ENCODE measurements at places on chromosomes 1 and 21.

DNA sequence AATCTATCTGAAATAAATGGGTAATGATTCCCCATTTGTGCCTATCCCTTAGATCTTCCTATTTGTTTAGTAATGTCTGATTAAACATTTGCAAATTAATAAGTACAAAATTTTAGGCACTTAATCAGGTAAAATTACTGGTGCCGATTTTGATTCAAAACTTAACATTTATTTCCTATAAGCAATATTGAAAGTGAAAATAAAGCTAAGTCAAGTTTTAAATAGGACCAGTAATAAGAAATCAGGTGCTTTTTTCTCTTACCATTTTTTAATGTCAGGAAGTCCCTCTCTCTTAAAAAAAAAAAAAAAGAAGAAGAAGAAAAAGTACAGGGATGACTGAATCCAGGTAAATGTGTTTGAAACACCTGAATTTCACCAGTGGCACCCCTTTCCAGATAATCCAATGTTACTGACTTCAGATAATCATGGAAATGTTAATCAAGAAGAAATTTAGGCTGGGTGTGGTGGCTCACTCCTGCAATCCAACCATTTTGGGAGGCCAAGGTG is 836 bp upstream of the GBP4 start:
- DNase-seq: no peak

DNA sequence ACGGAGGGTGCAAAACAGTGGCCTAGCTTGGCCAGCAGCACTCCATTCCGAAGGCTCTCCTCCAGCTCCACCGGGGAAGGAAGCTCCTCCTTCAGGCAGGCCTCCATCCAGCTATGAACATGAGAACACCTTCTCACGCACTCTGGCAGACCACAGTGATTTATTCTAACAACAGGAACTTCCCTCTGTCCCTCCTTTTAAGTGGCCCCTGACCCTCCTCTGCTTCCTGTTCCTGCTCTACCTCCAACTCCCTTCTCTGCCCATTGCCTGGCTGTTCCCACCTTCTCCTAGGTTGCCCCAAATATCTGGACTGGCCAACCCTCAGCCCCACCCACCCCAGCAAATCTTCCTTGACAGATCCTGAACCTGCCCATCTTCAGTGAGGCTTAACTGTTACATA is 5.9 kb downstream of the IQGAP3 start:
- DNase-seq: no peak

DNA sequence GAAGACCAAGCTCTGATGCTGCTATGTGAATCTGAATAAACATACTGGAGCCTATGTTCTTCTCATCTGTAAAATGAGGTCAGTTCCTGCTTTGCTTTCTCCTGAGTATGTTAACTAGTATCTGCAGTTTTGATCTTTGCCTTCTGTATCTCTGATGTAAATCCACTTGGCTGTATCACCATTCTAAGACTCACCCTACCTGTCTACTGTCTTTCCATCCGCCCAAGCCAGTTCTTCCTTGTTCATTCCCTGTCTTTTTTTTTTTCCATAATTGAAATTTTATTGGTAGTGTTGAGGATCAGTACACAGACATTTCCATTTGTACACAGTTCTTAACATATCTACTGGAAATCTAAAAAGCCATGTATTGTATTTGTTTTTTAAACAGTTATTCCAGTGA is 31.3 kb downstream of the MAST2 start:
- no peak for DNase-seq

- no peak for DNase-seq
Measured at GRCh38 chr21:16777041-16777720, 735.7 kb upstream of the CXADR start.

DNA sequence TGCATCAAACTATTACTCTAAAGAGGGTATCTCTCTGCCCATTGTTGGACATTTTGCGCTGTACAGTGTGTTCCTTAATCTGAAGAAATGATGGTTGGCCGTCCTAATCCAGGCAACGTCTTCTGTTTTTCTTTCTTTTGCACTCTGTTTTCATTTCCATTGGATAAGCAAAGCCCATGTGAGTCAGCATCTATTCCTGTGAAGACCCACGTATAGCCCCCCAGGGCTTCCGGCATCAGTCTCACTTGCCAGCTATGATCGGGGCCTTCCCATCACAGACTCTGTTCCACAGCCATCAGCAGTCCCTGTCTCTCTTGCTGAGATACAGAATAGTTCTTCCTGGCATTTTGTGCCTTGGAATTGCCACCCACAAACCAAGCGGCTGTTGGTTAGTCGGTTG is 29.2 kb upstream of the BRDT start:
- no peak for DNase-seq

GRCh38 chr21:46393451-46393940 is 65.2 kb upstream of the DIP2A start:
- DNase-seq: no peak

GRCh38 chr1:151984313-151984956 is 9.2 kb downstream of the S100A10 start:
- DNase-seq: no peak

GRCh38 chr21:32215306-32215685 is 63.6 kb downstream of the MIS18A start:
- no peak for DNase-seq

DNA sequence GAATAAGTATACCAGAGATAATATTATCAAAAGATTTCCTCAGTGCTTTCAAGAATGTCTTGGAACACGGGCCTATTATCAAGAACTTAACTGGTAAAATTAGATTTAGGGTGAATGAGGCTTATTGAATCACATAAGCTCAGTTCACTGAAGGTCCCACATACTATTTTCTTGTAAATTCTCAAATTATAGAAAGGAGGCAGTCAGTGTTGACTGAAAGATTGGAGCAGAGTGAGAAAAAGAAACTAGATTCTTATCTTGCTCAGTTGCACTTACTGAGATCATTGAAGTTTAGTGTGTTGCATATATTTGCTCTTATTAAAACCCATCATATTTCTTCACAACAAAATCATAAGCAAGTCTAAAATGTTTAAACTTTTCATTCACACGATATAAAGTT is 3.9 kb upstream of the RGS1 start:
- DNase-seq: no peak

- no peak for DNase-seq
Measured at GRCh38 chr1:39173119-39173994, 31.1 kb upstream of the MACF1 start.

GRCh38 chr1:236699366-236699765 is 13.1 kb downstream of the ACTN2 start:
- DNase-seq: no peak

DNA sequence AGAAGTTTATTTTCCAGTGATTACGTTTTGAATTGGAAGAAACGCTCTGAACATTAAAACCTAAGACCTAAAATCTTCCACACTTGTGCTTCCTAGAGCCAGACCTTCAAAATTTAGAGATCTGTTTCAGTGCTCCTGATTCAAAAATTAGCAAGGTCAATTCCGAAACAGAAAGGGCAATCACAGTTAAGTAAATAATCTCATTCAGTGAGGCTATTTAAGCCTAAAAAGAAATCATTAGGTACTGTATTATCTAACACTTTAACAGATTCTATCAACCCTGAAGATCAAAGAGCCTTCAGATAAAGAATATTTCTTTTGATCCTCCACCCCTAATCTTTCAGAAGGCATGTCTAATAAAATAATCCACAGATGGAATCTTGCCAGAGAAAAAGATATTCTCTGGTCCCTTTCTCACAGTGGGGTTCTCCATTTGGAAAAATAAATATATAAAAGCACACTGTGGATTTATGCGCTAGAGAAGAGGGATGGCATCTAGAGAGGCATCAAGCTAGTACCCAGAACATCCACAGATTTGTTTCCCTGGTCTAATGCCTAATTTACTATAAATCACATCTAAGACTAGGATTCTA is 54.4 kb downstream of the ZZZ3 start:
- no peak for DNase-seq

GRCh38 chr1:226609836-226610455 is 61.4 kb downstream of the STUM start:
- no peak for DNase-seq

DNA sequence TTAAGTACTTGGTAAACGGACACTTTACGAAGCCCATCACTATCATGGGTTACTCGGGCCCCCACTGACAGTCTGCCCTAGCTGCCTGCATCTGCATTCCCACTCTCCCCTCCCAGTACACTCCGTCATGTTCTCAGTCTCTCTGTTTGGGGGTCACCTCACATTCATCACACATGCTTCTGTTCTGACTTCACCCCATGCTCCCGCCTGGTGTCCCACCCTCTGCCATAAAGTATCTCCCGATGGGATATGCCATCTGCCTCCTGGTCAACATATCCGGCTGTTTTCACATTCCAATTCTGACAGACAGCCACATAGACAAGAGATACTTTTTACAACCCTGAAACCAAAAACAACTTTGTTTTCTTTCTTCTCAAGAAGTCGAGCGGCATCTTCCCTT is 1.0 kb downstream of the OLFML2B start:
- no peak for DNase-seq

DNA sequence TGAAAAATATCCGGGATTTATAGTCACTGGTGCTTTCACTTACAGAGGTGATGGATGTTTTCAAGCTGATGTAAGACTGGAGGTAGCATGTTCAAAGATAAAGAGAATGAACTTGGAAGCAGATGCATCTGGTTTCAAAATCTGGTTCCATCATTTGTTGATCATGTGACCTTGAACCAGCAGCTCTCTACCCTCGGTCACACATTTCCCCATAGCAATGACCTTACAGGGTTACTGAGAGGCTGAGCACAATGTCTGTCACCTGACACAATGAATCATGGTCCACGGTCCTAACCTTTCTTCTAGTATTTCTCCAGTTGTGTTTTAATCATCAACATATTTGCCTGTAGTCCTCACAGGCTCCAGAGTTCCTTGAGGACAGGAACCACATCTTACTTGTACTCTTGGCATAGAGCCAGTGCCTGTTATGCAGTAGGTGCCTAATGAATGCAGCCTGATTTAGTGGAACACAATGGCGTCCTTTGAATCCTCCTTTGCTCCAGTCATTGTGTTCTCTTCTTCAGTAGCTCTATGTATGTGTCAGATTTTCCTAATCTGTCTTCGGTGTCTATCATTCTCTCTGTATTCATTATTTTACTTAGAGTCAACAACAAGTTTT is 667.3 kb downstream of the PTPRU start:
- no peak for DNase-seq

DNA sequence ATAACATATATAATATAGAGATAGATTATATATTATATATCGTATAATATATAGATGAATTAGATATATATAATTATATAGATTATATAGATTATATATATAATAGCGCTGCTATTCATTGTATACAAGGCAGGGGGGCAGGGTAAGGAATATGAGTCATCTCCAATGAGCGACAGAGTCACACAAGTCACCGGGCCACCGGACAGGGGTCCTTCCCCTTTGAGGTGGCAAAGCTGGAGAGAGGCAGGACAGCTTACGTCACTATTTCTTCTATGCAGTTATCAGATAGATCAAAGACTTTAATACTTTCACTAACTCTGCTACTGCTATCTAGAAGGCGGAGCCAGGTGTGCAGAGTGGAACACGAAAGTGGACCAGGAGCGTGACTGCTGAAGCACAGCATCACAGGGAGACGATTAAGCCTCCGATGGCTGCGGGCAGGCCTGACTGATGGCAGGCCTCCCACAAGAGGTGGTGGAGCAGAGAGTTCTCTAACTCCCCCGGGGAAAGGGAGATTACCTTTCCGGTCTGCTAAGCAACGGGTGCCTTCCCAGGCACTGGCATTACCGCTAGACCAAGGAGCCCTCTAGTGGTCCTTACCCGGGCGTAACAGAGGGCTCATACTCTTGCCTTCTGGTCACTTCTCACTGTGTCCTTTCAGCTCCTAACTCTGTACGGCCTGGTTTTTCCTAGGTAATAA is 2154.7 kb downstream of the MRPL39 start:
- no peak for DNase-seq

- no peak for DNase-seq
Measured at GRCh38 chr21:42840411-42841155, 38.8 kb downstream of the WDR4 start.

DNA sequence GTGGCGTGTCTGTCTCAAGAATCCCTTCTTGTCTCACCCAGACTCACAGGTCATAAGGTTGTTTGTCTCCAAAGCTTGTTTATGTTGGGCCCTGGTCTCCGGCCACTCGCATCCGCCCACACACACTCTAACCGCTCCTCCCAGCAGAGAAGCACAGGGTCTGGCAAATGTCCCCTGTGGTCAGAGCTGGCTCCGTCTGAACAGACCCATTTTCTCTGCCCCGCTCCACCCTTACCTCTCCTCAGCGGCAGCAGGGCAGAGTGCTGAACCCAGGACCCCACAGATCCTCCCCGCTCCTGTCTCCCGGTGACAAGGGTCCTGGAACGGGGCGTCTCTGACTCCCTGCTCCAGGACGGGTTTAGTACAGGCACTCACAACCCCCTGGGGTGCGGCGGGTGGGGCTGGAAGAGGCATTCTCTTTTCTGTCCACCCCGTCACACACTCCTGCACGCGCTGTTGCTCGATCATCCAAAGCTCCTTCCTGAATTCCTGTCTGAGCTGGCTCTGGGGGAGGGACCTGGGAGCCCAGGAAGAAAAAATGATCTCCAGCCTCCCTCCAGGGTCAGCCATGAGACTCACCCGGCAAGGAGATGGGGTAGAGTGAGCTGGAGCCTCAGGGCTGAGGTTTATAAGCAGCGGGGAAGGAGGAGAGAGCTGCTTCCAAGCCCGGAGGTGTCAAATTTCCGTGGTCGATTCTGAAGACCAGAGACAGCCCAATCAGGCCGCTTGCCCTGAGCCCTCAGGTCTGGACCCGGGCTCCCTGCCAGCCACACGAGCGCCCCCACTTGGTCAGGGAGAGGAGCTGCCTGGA is at the start of gene S100A13:
S100A13 (minus strand) TSS at position 602 of the 811 bp plus-strand sequence. CDS start 1,033 bp downstream, outside the sequence.
- DNase-seq: no peak

- no peak for DNase-seq
Measured at GRCh38 chr1:230715510-230715909, 1.6 kb upstream of the AGT start.

DNA sequence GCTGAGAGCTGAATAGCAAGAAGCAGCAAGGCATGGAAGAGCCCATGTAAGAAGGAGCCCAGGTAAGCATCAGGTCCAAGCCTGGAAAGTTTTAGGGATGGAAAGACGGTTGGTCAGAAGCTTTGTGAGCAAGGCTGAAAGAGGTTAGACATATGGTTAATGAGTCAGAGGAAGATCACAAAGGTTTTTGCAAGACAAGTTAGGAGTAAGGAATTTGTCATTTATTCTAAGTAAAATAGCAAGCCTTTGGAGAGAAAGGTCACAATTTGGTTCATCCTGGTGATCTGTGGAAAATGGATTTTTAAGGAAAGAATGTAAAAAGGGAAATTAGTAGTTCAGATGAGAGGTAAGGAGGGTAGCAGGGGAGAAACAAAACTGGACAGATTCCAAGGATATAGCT is 106.7 kb downstream of the DPYD start:
- no peak for DNase-seq

DNA sequence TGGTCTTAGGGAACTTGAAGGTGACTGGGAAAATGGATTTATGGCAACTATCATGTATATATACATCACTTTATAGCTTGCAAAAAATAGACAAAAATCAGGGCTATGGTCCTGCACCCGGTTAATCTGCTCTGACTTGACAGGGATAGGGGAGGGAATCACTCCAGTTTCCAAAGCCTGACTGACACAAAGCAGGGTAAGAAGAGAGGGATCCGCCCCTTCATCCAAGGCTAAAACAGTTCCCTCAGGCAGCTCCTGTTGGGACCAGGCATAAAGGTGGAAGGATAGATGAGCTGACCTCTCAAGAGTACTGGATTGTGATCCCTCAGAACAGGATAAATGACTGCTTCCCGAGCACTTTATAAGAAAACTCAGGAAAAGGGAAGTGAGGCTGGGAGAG is 1.4 kb downstream of the PBXIP1 start:
- no peak for DNase-seq
